Lower lobe of right lung (tissue), 2 donors: ENCODE measurements at places on chromosomes 5 and 9. TPM values are rescaled to one million over a fixed set of nuclear protein-coding genes. Genes with fewer than 3 reads are reported as not detected.

The GABRA1 gene
- total RNA-seq: not detected

The ANKRD34B gene
- 0.30 TPM for total RNA-seq

The NR5A1 gene
- total RNA-seq: not detected

The CCNO gene
- total RNA-seq: 2.2 TPM

The ARID3C gene
- total RNA-seq: not detected

The MLANA gene
- total RNA-seq: not detected

The FAM169A gene
- total RNA-seq: 1.1 TPM

The SH2D3C gene
- 59.4 TPM for total RNA-seq

The S1PR3 gene
- 10.0 TPM for total RNA-seq

GRCh38 chr5:148992265-148992664 is 70.6 kb downstream of the SH3TC2 start:
- no peaks in the 10 kb centered on the region for H3K27me3 ChIP-seq
- no peak overlapping the region for H3K27ac ChIP-seq
- H3K4me3 ChIP-seq: no peak overlapping the region
- DNase-seq: no peak

GRCh38 chr9:124392871-124393460 is 22.3 kb downstream of the PSMB7 start:
- H3K27ac ChIP-seq: no peak overlapping the region
- H3K27me3 ChIP-seq: no peaks in the 10 kb centered on the region
- peaks cover 30% of the 10 kb centered on the region for H3K36me3 ChIP-seq
- peaks cover 28% of the 10 kb centered on the region for H3K4me1 ChIP-seq

GRCh38 chr9:135550344-135550918 is 4.5 kb downstream of the OBP2A start:
- no peaks in the 10 kb centered on the region for H3K4me1 ChIP-seq

GRCh38 chr9:68947015-68947414 is 66.9 kb downstream of the PRKACG start:
- H3K4me1 ChIP-seq: peaks cover 6% of the 10 kb centered on the region
- H3K4me3 ChIP-seq: no peak overlapping the region
- H3K36me3 ChIP-seq: no peaks in the 10 kb centered on the region
- no peaks in the 10 kb centered on the region for H3K27me3 ChIP-seq

GRCh38 chr5:107980923-107981692 is 310.4 kb upstream of the EFNA5 start:
- no peaks in the 10 kb centered on the region for H3K4me1 ChIP-seq
- H3K27ac ChIP-seq: no peak overlapping the region
- H3K4me3 ChIP-seq: no peak overlapping the region
- no peak for DNase-seq
- no peaks in the 10 kb centered on the region for H3K36me3 ChIP-seq
- H3K27me3 ChIP-seq: no peaks in the 10 kb centered on the region

DNA sequence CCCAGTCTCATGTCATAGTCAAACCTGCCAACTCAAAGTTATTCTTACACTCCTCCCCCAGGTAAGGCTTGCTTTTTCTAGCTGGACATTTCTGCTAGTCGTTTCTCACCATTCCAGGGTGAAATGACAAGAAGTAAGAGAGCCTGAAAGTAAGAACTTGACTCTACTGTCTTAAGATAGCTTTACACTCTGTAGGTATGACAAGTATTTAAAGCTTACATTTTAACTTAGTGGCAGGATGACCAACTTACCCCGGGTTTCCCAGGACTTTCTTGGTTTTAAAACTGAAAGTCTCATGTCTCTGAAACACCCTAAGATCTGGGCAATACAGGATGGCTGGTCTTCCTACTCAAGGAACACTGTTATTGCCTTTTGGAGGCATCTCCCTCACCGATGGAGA is 67.5 kb upstream of the PIK3R1 start:
- no peaks in the 10 kb centered on the region for H3K27me3 ChIP-seq
- no peak overlapping the region for H3K27ac ChIP-seq
- no peak for DNase-seq
- H3K4me1 ChIP-seq: no peaks in the 10 kb centered on the region

DNA sequence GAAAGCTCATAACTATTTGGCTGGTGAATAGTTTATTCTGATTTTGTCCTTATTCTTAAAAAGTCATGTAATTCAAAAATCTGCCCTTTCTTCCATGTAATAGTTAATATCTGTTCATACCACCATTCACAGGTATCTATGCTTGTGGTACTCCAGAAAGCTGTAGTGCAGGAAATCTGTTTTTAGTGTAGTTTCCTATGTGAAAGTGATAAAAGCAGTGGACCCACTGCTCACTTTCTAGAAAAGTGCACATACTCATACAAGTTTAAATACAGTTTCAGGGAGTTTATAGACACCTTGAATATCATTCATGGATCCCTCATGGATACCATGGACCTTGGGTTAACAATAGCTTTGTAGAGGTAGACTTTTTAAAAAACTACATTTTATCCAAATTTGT is 20.2 kb downstream of the PBX3 start:
- DNase-seq: no peak
- no peak overlapping the region for H3K27ac ChIP-seq
- H3K4me1 ChIP-seq: peaks cover 18% of the 10 kb centered on the region
- no peaks in the 10 kb centered on the region for H3K27me3 ChIP-seq

DNA sequence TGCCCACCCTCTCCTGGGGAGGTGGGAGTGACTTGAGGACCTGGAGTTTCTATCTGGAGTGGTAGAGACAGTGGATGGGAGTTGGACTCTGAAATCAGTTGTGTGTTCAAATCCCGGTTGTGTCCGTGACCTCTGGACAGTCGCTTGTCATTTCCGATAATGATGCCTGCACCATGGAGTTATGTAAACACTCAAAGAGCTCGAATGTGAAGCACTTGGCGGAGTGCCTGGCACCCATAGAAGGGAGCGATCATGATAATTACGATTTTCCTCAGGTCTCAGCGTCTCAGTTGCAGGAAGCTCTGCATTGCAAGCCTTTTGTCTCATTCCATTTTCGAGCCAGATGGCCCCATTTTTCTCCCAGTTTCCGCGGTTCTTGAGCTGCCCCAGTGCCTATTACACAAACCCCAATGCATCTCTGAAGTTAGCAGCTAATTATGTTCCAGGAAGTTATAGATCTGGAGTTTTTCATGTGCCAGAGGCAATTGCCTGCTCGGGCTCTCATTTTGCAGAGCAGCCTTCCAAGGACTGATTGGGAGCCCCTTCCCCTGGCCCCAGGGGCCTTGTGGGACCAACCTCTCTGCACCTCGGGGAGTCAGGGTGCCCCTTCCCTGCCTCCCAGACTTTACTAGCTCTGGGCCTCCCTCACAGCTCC is 175.5 kb upstream of the MVB12B start:
- peaks cover 6% of the 10 kb centered on the region for H3K27me3 ChIP-seq
- DNase-seq: no peak
- no peaks in the 10 kb centered on the region for H3K36me3 ChIP-seq
- H3K4me1 ChIP-seq: peaks cover 7% of the 10 kb centered on the region

DNA sequence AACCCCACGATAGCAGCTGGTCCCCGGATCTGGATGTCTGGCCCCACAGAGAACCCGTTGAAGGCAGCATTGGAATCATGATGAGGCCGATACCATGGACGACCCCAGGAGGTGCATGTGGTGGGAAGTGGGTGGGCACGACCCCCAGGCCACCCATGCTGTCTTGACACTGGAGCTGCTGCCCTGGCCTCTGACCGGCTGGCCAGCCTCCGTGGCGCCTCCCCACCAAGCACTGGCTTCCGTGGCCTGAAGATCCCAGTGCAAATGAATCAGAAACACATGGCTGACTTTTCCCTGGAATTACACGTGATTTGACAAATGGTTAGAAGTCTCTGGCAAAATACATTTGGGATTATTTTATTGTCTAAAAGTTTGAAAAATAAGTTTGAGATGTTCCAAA is 259.0 kb upstream of the IRX1 start:
- H3K4me3 ChIP-seq: no peak overlapping the region
- no peak for DNase-seq
- no peak overlapping the region for H3K27ac ChIP-seq
- H3K27me3 ChIP-seq: no peaks in the 10 kb centered on the region
- H3K36me3 ChIP-seq: no peaks in the 10 kb centered on the region

GRCh38 chr9:97845763-97846162 is 7.3 kb upstream of the FOXE1 start:
- H3K4me3 ChIP-seq: no peak overlapping the region
- H3K27me3 ChIP-seq: peaks cover 71% of the 10 kb centered on the region

GRCh38 chr5:115415143-115415491 is 118.7 kb upstream of the CCDC112 start:
- peaks cover 15% of the 10 kb centered on the region for H3K4me1 ChIP-seq
- H3K27me3 ChIP-seq: no peaks in the 10 kb centered on the region
- no peak overlapping the region for H3K4me3 ChIP-seq
- H3K36me3 ChIP-seq: no peaks in the 10 kb centered on the region

GRCh38 chr5:151787817-151788216 is 16.1 kb downstream of the G3BP1 start:
- peaks cover 61% of the 10 kb centered on the region for H3K36me3 ChIP-seq
- no peaks in the 10 kb centered on the region for H3K27me3 ChIP-seq
- H3K4me1 ChIP-seq: peaks cover 29% of the 10 kb centered on the region
- no peak for DNase-seq
- no peak overlapping the region for H3K4me3 ChIP-seq

DNA sequence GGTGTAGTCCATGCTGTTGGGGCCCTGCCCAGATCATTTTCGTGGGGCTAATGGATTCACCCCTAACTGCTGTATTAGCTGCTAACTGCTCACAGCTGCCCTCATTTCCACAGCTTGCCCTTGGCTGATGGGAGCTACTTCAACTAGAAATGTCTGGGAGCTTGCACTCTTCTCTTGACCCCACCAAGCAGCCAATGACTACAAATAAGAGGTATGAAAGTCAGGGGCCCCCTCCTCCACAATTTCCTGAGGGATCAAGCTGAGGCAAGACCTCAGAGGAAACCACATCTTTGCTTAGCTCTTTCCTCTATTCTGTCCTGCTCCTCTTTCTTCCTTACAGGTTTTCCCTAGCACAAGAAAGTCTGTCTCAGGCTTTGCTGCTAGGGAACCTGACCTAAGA is 397.5 kb downstream of the MLLT3 start:
- H3K4me1 ChIP-seq: no peaks in the 10 kb centered on the region
- H3K27me3 ChIP-seq: no peaks in the 10 kb centered on the region
- no peaks in the 10 kb centered on the region for H3K36me3 ChIP-seq

DNA sequence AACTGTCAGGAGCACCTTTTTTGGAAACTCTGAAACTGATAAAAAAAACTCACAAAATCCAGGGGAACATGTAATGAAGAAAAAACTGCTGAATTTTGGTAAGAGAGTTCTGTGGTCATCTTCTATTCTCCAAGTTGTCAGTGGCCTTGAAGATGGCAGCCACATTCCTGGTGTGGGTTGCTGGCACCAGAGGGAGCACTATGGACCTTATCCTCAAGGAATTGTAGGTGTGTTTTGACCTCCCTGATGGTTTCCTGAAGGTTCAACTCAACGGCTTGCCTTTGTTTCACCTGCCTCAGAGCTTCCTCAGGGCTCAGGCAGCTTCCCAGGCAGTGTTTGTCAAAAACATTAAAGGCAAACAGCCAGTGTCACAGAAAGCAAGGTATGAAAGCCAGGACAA is 2.2 kb upstream of the SLC38A9 start:
- no peak overlapping the region for H3K4me3 ChIP-seq
- H3K27ac ChIP-seq: no peak overlapping the region
- no peaks in the 10 kb centered on the region for H3K27me3 ChIP-seq
- no peaks in the 10 kb centered on the region for H3K36me3 ChIP-seq
- H3K4me1 ChIP-seq: peaks cover 19% of the 10 kb centered on the region

DNA sequence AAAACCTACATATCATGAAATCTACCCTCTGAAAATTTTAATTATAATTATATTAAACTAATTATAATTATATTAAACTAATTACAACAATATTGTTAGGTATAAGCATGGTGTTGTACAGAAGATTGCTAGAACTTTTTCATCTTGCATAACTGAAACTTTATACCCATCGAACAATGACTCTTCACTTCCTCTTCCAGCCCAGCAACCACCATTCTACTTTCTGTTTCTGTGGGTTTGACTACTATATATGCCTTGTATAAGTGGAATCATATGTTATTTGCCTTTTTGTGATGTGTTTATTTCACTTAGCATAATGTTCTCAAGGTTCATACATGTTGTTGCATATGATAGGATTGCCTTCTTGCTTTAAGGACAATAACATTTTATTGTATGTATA is 274.2 kb upstream of the CCNH start:
- H3K36me3 ChIP-seq: no peaks in the 10 kb centered on the region
- H3K4me3 ChIP-seq: no peak overlapping the region

DNA sequence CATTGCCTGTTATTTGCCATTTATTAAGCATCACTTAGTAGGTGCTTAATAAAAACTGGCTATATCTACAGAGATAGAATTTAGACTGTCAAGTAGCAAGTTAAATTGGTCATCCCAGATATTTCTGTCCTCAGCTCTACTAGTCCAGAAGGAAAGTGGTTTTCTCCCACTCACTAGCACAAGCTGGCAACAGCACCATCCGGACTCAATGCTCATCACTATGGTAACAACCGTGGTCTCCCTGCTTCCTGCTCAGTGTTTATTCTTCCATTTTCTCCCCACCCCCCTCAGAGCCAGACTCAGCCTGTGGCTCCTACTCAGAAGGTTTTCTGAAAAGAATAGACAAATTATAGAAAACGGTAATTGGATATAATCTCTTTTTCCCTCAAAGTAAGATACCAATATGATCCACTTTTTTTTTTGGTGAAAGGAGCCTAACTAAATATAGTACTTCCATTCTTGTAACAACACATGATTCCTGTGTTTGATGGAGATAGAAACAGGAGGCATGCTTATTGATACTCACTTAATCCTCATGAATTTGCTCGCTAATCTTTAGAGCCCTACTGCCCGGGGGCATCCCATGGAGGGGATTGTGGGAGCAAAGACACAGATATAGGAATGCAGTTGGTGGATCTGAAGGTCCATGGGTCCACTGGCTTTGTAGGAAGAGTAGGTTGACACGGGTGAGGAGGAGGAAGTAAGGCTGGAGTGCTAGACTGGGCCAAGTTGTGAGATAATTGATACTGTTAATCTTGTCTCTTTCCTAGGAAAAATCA is 191.4 kb downstream of the MAN2A1 start:
- no peaks in the 10 kb centered on the region for H3K4me1 ChIP-seq
- DNase-seq: no peak
- no peak overlapping the region for H3K27ac ChIP-seq
- H3K4me3 ChIP-seq: no peak overlapping the region

DNA sequence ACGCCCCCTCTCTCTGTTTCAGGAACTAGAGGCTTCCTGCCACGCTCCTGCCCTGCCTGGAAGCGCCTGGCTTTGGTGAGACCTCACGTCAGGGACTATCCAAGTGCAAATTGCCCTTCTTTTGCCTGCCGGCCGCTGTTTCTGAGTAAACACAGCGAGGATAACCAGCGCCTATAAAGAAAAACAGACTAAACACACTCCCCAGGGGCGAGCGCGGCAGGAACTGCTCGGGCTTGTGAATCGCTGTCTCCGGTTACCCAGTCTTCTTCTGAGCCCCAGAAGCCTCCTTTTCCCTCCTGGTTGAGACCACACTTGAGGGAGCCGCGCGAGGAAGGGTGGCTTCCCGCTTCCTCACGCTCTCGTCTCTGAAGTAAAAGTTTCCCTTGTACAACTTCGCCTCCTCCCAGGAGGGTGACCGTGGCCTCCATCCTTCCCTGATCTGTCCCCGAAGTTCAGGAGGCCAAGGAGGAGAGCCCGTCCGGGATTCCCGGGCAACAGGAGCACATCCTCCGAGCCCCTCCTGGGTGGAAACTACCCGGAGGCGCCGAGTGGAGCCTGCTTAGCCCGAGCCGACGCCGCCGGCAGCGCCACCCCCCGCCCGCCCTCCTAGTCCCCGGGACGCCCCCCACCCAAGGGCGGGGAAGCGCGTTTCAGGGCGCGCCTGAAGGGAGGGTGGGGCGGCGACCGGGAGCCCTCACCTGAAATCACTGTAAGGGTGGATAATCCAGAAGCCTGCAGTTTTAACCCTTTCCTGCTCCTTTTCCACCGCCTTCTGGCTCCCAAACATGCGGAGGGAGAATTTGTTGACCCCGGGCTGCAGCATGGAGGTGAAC is 993 bp downstream of the HCN1 start:
- peaks cover 10% of the 10 kb centered on the region for H3K4me1 ChIP-seq
- no peak for DNase-seq
- H3K27me3 ChIP-seq: peaks cover 49% of the 10 kb centered on the region
- peak overlapping the region; percentile 22 for H3K4me3 ChIP-seq
